T-cell (primary cell): ENCODE measurements at places on chromosomes 7 and 10. TPM values are rescaled to one million over a fixed set of nuclear protein-coding genes. Genes with fewer than 3 reads are reported as not detected.

GRCh38 chr7:44067064-44067951, 1.9 kb upstream of the PGAM2 start:
- DNase-seq = no peak

RBP4 gene
- total RNA-seq = not detected

- no peak for DNase-seq
These were observed 28.9 kb downstream of the FBXW4 start for GRCh38 chr10:101666083-101666482.

- no peak for DNase-seq
These were observed 253.9 kb downstream of the PPP1R3A start for GRCh38 chr7:113664867-113665266.

DNA sequence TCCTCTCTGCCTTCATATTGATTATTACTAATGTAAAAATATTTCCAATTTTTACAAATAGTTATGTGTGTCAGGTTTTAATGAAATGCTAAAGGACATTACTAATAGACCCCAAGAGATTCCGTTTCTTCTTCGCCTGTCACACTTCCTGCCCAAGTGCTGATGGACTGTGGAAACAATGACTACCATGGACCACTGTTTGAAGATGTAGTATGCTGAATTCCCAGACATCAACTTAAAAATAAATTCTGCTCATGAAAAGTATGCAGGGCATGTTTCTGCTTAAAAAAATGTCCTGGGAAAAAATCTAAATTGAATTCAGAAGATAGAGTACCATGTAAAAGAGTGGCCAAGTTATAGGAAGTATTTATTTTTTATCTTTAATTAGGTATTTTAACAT, 52.1 kb downstream of the ST7 start:
- DNase-seq = no peak

DNA sequence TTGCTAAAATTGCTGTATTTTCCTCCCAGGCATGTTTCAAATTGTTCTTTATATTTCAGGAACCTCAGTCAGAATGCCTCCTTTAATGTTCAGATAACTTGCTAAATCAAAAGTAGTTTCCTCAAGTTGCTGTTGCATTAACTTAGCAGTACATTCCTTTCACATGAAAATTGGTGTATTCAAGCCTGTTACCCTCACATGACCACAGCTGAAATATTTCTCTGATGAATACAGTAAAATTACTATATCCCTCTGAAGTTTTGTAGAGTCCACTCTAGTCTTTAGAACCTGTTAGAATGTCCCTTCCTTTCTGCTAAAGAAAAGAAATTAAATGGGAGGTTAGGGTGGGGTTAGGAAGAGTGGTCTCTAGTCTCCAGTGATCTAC, 24.5 kb upstream of the C1GALT1 start:
- no peak for DNase-seq

DNA sequence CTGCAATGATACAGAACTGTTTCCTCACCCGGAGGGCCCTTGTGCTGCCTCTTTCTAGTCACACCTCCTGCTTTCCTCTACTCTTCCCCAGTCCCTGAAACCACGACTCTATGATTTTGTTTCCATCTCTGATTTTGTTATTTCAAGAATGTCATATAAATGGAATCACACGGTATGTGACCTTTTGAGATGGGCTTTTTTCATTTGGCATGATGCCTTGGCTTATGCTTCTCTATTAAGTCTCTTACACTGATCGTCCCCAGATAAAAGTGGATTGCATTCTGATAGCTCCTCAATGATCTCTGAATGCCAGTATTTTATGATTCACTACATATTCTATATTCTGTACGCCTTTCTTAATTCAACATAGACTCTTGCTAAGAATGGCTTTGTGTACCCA, 78.2 kb downstream of the GALNT11 start:
- no peak for DNase-seq

DNA sequence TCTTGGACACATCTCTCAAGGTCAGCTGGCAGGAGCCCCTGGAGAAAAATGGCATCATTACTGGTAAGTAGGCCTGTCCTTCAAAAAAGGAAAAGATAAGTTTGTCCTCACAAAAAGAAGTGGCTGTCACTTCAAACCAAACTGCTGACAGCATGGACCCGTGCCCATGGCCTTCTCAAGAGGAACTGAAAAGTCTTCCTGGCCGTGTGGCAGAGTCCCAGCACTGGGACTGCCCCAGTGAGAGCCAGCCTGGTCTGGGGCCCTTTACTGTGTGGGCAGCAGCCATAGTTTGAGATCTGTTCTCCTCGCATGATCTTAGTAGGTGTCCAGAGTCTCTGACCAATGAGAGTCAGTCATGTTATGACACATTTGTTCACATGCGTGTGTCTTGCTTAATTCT, 614.2 kb upstream of the FOXK1 start:
- no peak for DNase-seq

DNA sequence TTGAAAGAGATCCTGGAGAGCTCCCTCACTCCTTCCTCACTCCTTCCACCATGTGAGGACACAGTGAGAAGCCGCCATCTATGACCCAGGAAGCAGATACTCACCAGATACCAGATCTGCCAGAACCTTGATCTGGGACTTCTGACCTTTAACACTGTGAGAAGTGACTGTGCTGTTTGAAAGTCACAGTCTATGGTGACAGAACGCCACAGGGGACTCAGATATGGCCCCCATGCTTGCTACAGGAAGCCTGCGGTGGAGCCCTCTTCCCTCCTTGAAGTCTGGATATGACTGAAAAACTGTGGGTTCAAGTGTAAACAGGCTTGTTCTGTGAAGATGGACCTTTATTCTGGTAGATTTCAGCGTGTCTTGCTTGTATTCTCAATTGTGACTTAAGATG, 297.8 kb downstream of the KLF6 start:
- DNase-seq = no peak

CHST3 gene
- not detected for total RNA-seq

- DNase-seq = no peak
These were observed 19.9 kb downstream of the CALD1 start for GRCh38 chr7:134799377-134799776.

GRCh38 chr10:100662067-100662466, 83.3 kb upstream of the PAX2 start:
- no peak for DNase-seq

FAM13C gene
- total RNA-seq = not detected

DNA sequence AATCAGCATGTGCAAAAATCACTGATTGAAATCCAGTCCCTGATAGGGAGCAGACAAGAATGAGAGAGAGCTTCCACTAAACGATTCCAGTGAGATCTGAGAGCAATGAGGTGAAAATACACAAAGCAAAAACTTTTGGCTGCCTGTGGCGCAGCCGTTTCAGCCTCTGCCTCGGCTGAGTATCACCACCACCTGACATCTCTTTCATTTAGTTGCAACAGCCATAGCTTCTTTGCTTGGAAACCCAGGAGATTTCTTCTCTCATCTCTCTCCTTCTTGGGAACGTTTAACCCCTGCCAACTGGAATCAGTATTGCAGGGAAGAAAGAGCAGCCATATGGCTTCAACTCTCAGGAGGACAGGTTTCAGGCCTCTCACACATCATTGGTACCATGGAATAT, 237.3 kb upstream of the AGK start:
- no peak for DNase-seq
